Upper lobe of right lung (tissue), 1 donor: ENCODE measurements at places on chromosomes 2 and 18.

DNA sequence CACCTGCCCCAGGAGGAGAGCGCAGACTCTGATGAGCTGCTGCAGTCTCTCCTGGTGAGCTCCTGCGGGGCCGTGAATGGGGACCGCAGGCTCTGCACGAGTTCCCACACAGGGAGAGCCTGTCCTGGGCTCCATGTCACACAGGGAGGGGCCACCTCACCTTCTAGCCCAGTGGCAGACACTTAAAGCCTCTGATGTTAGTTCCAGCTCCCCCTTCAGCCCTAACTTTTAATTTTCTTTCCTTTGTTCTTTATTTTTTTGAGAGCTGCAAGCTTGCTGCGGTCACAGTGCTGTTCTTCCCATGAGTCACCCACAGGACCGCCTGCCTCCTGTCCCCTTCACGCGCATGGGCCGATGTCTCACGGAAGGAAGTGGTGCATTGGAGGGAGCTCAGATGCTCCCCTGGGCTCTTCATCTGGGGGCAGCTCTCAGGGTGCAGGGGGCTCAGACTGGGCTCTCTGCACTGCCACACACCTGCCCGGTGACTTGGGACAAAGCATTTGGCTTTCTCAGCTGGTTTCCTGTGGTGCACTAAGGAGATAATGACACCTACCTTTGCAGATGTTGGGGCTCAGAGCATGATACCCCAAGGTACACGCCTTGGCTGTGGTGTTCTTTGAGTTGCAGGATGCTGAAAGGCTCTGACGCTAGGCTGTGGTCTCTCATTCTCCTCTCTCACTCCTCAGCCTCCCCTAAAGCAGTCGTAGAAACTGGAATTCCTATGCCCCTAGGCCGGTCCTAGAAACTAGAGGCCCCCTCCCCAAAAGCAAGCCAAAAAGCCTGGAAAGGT is 37.2 kb upstream of the PXDN start:
- DNase-seq: no peak

GRCh38 chr2:134413430-134413829 is 159.6 kb downstream of the MGAT5 start:
- DNase-seq: no peak

DNA sequence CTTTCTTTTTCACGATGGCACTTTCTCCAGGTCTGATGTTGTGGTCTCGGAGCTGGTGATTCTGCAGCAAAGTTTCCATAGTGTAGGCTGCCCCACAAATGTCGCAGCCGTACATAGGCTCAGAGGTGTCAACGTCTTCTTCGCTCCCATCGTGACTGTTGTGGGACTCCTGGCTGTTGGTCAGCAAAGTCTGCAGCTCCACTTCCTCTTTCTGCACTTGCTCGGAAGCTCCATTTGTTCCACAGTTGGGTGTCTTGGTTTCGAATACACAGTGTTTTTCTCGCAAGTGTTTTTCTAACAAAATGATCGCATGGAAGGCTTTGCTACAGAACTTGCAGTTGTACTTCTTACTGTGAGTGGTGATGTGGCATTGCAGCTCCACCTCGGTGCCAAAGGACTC is 126.8 kb downstream of the ZNF521 start:
- no peak for DNase-seq

GRCh38 chr18:9714266-9715087 is 6.4 kb downstream of the RAB31 start:
- no peak for DNase-seq

- DNase-seq: no peak
Observed at GRCh38 chr2:30886080-30886479, 78.8 kb upstream of the CAPN13 start.

DNA sequence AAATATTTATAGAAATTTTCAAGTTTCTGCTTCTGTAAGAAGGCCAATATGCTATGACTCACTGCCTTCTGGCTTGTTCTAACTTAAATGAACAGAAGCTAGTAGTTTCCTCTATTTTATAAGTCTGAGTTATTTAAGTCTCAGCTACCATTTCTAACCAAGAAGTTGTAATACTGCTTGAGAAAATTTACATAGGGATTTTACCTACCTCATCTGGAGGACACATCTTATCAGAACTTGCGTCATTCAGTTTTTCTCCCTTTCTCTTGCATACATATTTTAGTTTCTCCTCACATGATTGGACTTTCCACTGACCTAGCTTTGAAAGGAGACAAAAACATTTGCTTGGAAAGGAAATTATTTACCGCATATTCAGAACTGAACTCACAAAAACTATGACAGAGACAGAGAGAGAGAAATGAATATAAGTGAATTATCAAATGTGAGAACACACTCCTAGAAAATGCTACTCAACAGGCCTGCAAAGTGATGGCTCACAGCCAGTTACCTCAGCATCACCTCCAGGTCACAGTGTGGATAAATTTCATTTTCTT is 81.1 kb upstream of the CD302 start:
- no peak for DNase-seq

DNA sequence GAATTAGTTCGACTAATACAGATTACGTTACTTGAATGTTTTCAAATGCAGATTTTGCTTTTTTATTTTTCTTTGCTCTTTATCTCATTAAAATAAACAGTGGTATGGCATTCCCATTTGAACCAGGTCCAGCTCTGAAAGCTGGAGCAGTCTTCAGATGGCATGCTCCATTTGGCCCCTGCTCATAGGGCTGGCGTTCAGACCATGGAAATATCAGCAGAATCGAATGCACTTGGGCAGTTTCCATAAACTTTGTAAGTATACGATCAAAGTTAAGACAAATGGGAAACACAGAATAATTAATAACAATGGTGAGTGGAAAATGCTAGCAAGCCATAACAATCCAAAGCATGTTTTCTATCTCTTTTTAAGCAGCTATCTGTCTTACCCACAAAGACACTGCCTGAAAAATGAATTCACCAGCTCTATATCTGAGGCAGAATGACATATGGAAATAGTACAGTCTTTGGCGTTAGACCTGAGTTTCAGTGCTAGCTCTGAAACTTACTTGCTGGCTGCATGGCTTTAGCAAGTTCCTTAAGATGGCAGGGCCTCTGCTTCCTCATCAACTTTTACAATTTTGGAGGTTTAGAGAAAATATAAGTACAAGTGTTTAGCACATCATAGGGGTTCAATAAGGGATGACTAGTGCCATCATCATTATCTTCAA is 131.6 kb downstream of the BCL2 start:
- DNase-seq: no peak

DNA sequence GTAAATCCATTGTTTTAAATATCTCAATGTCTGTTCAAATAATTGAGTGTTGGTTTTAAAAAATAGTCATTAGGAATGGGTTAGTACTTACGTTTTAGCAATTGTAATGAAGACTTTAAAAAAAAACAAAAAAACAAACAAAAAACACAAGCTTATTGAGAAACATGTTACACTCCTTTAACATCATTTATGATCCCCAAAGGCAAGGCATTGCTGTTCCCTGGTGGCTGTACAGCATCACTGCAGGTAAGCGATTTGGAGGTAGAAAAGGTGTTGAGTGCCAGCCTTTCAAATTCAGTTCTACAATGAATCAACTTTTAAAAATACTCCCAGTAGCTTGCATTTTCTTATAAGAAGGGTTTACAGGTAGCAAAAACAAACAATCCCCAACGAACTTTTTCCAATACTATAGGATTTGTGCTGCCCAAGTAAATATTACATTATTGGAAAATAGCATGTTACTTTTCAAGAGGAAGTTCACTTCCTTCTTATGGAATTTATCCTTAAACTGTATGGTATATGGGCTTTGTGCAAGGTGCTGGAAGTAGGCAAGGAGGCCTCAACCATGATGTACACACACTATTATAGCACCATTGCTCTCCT is 27.5 kb downstream of the CNRIP1 start:
- no peak for DNase-seq

- no peak for DNase-seq
Observed at GRCh38 chr2:37919631-37920032, 5.5 kb upstream of the RMDN2 start.

DNA sequence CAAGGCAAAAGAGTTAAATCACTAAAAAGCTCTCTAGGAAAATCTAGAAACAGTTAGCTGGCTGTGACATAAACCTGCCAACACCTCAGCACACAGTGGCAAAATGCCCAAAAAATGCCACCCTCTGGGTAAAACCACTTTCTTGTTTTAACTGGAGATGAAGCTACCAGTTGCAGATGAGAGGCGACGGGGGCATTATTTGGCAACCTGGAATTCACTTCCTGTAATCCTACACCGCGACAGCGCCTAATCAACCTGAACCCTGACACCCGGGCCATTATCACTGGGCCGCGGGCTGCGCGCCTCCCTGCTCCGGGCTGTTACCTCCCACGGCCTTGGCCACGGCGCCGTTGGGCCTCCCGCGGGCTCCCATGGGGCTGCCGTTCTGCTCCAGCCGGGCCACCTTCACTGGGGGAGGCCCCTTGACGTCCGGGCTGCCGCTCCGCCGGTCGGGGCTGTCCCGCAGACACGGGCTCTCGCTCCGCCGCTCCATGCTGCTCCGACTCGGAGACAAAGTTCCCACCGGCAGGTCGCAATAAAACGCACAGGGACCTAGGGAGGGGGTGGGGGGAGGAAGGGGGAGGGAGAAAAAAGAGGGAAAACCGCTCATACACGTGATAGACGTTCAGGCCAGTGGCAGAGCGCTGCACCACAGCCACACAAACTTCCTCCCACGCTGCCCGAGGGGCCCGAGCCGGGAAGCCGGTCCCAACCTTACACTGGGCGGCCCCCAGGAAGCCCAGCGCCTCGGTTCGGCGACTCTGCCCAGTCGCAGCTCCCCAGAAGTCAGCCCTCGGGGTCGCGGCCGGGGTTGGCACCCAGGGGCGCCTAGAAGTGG is 2.0 kb downstream of the SATB2 start:
- peak; percentile 68 for DNase-seq

- DNase-seq: no peak
Observed at GRCh38 chr2:220034426-220035130, 407.1 kb downstream of the SLC4A3 start.

DNA sequence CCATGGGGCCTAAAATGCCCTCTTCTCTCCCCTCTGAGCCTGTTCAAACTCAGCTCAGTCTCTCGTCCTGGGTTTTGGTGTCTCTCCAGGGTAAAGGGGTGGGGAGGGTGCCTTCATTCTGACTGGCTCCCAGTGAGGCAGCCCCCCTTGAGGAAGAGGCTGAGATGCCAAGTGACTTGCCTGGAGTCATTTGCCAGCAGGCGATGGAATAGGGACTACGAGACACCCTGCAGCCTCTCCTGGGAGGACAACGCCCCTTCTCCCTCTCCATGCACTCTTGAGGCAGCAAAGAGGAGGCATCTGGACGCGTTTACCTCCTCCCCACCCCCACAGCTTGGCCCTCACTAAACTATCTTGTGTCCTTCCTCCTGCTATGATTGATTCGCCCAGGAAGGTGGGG is 760 bp upstream of the STON1 start:
- DNase-seq: no peak

DNA sequence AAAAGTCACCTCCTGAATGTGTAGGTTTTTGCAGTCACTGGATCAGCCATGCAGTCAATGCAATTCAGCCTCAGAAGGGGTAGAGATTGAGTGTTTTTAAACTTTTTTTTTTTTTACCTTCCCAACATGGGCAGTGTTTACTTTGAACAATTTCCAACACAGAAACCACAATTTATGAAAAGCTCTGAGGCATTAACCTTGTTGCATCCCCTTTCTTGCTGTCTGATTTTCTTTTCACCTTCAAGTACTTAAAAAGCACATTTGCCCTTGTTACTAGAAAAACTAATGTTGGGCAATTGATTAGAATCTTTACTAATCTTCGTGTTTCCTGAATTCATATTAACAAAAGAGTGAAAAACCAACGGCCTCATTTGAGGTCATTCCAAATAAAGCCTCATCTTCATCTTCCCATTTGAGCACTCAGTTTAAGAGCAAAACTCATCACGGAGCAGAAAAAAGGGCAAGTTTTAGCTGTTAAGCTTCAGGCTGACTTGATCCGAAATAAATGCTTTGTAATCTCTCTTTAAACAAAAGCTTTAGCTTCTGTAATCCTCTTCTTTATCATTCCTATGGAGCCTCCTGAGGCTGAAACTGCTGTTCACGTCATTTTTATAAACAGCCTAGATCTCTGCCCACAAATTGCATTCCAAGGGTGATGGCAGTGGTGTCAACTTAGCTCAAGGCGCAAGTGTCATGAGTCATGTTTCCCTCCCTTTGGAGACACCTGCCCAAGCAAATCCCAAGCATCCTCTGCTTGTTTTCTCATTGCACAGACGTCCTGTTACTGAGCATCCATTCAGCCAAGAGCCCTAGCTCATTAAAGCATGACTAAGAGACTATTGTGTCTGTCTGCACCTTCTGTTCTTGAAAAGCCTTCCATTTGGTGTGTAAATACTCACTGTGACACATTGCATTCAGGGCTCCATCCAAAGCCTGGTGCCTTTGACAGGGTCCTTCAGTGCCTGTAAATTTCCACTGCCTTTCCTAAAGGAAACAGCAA is 107.7 kb downstream of the HNMT start:
- no peak for DNase-seq

GRCh38 chr2:40639320-40639719 is 187.4 kb upstream of the SLC8A1 start:
- no peak for DNase-seq

- DNase-seq: no peak
Observed at GRCh38 chr2:9205486-9205885, 1.1 kb upstream of the ASAP2 start.

GRCh38 chr2:238339395-238339780 is 19.1 kb downstream of the TRAF3IP1 start:
- DNase-seq: no peak

DNA sequence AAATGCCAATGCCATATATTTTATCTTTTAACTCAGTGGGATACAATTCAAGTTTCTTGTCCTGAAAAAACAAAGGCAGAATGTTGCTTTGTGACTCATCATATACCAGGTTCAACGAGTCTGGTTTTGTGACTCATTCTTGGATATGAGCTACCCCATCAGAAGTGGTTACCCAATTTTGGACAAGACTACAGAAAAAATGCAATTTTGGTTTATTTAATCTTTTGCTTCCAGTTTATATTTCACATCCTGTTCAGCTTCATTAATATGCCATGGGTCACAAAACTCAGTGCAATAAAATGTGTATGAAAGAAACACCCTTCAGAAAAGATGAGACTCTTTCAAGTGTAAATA is 25.0 kb downstream of the FN1 start:
- no peak for DNase-seq

- DNase-seq: no peak
Observed at GRCh38 chr2:18752022-18752493, 162.7 kb upstream of the NT5C1B start.

- DNase-seq: no peak
Observed at GRCh38 chr2:108612514-108613183, 78.4 kb downstream of the LIMS1 start.

GRCh38 chr2:45316576-45317338 is 294.3 kb downstream of the SRBD1 start:
- DNase-seq: no peak

- no peak for DNase-seq
Observed at GRCh38 chr18:68707646-68708045, 7.3 kb downstream of the TMX3 start.
